ENCODE measurements at places on chromosomes 12 and 14. TPM values are rescaled to one million over a fixed set of nuclear protein-coding genes. Genes with fewer than 3 reads are reported as not detected.

TAS2R13 gene
- 0.63 TPM for total RNA-seq

FGF23 gene
- 0.08 TPM for total RNA-seq

CHFR gene
- total RNA-seq: 13.6 TPM

APOF gene
- not detected for total RNA-seq

STON2 gene
- total RNA-seq: 8.6 TPM

KANSL2 gene
- 38.4 TPM for total RNA-seq

VEZT gene
- 69.8 TPM for total RNA-seq

DNA sequence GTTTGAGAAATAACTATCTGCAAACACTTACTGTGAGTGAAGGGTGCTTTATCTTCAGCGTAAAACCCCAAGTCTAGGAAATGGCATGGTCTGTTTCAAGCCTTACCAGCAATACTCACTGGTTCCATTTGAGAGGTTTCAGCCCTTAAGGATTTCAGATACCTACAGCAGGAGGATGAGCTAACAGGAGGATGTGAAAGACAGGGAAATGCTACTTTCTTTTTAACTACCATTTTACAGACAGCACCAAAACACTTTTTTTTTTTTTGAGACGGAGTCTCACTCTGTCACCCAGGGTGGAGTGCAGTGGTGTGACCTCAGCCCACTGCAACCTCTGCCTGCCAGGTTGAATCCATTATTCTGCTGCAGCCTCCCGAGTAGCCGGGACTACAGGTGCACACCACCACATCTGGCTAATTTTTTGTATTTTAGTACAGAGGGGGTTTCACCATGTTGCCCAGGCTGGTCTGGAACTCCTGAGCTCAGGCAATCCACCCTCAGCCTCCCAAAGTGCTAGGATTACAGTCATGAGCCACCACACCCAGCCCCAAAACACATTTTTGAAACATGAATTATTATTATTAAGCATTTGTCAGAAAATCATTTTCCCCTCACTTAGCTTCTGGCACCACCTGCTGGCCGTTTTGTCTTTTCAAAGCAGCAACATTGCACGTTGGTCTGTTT is 4.6 kb downstream of the MTRFR start:
- no peaks in the 10 kb centered on the region for H3K36me3 ChIP-seq
- H3K27ac ChIP-seq: no peak overlapping the region
- DNase-seq: peak; percentile 66
- no peaks in the 10 kb centered on the region for H3K4me1 ChIP-seq

DNA sequence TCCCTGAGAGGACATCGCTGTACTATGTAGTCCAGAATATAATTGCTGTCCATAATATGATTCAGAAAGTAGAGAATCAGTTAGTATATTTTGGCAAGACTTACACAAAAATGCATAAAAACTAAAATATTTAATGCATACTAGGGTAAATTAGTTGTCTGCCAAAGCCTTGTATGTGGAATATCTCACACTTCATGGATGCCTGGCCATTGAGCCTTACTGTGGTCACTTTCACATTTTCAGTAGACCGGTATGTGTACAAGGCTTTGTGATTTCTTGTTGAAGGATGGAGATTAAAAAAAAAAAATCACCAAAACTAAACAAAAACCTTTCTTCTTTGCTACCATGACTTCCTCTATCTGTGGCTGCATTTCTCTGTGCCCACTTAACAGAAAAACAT is 197.3 kb upstream of the DDHD1 start:
- no peaks in the 10 kb centered on the region for H3K27me3 ChIP-seq
- no peak for DNase-seq
- H3K27ac ChIP-seq: no peak overlapping the region
- no peaks in the 10 kb centered on the region for H3K36me3 ChIP-seq
- H3K4me1 ChIP-seq: peaks cover 5% of the 10 kb centered on the region
- no peak overlapping the region for H3K4me3 ChIP-seq

DNA sequence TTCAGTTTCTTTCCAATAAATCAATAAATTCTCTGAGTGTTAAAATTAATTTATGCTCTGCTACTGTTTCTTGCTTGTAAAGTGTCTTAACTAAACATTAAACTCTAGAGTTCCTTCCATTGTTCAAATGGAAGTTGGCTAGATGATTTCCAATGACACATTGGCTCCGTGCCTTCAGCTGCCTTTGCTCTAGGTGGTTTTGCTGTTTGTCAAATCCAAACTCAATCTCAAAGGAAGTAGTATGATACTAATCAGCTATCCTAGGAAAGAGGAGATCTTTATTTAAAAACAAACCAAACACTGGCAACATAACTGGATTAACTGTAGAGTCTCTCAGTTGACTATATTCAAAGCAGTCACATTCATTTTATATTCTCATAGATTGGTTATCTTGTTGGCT is 356.4 kb downstream of the FOXG1 start:
- H3K27me3 ChIP-seq: no peaks in the 10 kb centered on the region
- H3K27ac ChIP-seq: no peak overlapping the region
- no peaks in the 10 kb centered on the region for H3K36me3 ChIP-seq
- no peak overlapping the region for H3K4me3 ChIP-seq
- H3K4me1 ChIP-seq: no peaks in the 10 kb centered on the region

DNA sequence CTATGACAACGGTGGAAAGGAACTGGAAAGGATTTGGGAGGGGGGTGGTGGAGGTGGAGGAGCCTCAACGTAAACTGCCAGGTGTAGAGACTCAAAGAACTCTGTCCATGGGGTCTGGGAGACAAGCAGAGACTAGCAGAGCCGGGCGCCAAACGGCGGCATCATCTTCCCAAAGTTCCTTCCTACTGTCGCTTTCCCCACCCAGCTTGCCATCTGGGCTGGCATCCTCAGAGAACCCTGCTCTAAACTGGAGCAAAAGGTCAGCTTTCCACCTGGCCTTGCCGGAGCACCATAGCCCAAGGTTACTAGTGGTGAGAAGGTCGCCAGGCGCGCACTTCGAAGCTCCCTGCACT is 4.0 kb upstream of the IRF2BPL start:
- peak overlapping the region; percentile 5 for H3K4me3 ChIP-seq
- H3K27me3 ChIP-seq: no peaks in the 10 kb centered on the region
- H3K4me1 ChIP-seq: no peaks in the 10 kb centered on the region
- H3K27ac ChIP-seq: peak overlapping the region; percentile 99

DNA sequence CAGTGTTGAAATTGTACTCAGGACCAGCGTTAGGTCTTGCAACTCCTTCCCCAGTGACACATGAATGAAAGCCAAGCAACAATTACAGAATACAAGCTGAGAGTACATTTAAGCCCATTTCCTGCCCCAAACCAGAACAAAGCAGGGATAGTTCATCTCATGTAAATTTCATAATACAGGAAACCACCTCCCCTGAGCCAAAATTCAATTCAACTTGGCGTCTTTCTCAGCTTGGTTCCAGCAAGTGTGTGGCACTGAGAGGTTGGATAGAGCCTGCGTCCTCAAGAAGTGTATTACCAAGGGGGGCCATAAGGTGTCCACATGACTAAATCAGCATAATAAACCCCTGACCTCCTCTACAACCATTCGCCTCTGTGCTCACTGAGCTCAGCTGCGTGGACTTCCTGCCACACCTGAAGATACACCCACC is 278.9 kb upstream of the CRY1 start:
- H3K36me3 ChIP-seq: no peaks in the 10 kb centered on the region
- no peak overlapping the region for H3K27ac ChIP-seq
- no peak for DNase-seq
- H3K4me1 ChIP-seq: no peaks in the 10 kb centered on the region

DNA sequence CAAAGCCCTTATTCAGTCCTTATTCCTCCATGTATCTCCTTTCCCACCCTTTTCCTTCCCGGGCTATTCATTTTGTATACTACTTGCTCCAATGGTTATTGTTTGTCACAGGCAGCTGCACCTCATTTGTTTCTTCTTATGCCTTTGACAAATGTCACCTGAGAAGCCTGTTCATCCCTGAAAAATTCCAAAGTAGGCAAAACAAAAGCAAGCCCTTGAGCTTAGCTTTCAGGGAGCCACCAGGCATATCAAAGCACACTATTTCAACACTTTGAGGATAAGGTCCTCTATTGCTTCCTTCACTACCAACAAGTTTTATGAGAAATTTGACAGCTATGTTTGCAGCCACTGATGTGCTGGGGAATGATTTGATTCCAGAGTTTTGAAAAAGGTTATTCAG is 738.7 kb upstream of the LMO3 start:
- H3K27ac ChIP-seq: no peak overlapping the region
- no peak for DNase-seq
- H3K27me3 ChIP-seq: no peaks in the 10 kb centered on the region
- no peak overlapping the region for H3K4me3 ChIP-seq

GRCh38 chr12:49037111-49037946 is 18.8 kb upstream of the PRKAG1 start:
- no peak for DNase-seq
- peaks cover 93% of the 10 kb centered on the region for H3K36me3 ChIP-seq
- no peak overlapping the region for H3K4me3 ChIP-seq
- H3K4me1 ChIP-seq: no peaks in the 10 kb centered on the region

DNA sequence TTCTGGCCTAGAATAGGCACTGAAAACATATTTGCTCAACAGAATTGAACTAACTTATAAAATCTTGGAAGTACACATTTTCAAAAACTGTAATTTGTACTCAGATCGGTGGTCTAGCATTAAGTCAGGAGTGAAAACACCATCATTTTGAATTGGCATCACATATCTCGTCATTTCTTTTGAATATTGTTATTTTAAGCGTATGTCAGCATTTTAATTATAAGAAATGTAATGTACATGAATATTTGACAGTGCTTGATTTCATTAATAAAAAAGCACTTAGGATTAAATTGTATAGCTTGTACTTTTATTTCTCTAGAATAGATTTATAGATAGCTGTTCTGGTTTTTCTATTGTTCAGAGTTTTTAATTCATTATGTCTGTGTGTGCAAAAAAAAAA is 892.2 kb downstream of the BCL11B start:
- H3K36me3 ChIP-seq: no peaks in the 10 kb centered on the region
- DNase-seq: no peak
- H3K4me1 ChIP-seq: no peaks in the 10 kb centered on the region
- no peak overlapping the region for H3K27ac ChIP-seq
- H3K27me3 ChIP-seq: no peaks in the 10 kb centered on the region

GRCh38 chr14:20682127-20682434 is 2.3 kb upstream of the RNASE4 start:
- no peaks in the 10 kb centered on the region for H3K4me1 ChIP-seq
- H3K36me3 ChIP-seq: no peaks in the 10 kb centered on the region
- no peak for DNase-seq

GRCh38 chr12:58801986-58802385 is 118.3 kb downstream of the LRIG3 start:
- no peak overlapping the region for H3K4me3 ChIP-seq
- H3K4me1 ChIP-seq: no peaks in the 10 kb centered on the region
- no peak for DNase-seq
- no peaks in the 10 kb centered on the region for H3K27me3 ChIP-seq
- H3K27ac ChIP-seq: no peak overlapping the region

- H3K27me3 ChIP-seq: no peaks in the 10 kb centered on the region
- H3K36me3 ChIP-seq: no peaks in the 10 kb centered on the region
- H3K4me3 ChIP-seq: no peak overlapping the region
These were observed 247.8 kb downstream of the MSRB3 start for GRCh38 chr12:65526311-65526710.

DNA sequence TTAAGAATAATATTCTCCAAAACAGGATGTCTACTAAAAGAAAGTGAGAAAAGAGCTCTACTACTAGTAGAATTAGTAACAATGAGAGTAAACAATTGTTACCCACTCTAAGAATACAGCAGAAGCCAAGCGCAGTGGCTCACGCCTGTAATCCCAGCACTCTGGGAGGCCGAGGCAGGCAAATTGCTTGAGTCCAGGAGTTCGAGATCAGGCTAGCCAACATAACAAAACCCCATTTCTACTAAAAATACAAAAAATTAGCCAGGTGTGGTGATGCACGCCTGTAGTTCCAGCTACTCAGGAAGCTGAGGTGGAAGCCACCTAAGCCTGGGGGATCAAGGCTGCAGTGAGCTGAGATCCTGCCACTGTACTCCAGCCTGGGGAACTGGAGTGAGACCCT is 4.7 kb downstream of the DNAJC14 start:
- DNase-seq: no peak
- H3K36me3 ChIP-seq: peaks cover 37% of the 10 kb centered on the region
- no peaks in the 10 kb centered on the region for H3K4me1 ChIP-seq

- H3K27ac ChIP-seq: no peak overlapping the region
- H3K27me3 ChIP-seq: no peaks in the 10 kb centered on the region
- no peak for DNase-seq
- no peaks in the 10 kb centered on the region for H3K4me1 ChIP-seq
These were observed 21.6 kb downstream of the SOX5 start for GRCh38 chr12:23927907-23928306.

GRCh38 chr14:68557648-68558047 is 235.2 kb downstream of the ZFP36L1 start:
- H3K4me3 ChIP-seq: no peak overlapping the region
- H3K27me3 ChIP-seq: no peaks in the 10 kb centered on the region
- no peak overlapping the region for H3K27ac ChIP-seq
- no peaks in the 10 kb centered on the region for H3K4me1 ChIP-seq
- DNase-seq: no peak
- H3K36me3 ChIP-seq: no peaks in the 10 kb centered on the region

DNA sequence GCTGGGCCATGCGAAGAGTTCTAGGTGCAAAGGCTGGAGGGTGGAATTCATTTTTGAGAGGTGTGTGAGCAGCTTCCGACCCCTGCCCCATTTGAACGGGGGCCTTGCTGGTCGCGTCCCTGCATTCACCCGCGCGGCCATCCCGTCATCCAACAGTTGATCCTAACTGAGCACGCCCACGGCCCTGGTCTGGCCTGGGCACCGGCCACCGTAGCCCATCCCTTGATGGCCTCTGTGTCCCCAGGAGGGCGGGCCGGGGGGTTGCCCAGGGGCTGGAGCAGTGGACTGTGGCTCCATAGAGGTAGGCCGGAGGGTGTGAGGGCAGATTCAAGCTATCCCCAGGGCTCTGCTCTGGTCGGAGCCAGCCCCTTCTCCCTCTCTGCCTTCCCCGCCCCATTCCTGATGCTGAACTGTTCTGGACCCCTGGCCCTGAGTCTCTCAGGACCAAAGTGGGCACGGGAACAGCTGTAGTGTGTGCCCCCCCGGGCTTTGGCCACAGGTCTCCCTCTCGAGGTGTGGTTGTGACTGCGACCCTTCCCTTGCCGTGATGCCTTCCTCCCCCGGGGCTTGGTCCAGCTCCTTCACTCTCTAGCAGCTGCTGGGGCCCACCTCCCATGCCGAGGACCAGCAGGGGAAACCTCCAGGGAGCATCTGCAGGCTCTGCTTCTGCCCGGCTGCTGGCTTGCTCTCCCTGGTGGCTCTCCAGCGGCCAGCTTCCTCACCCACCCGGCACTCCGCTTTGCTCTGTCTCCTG is 9.1 kb downstream of the MEG3 start:
- no peaks in the 10 kb centered on the region for H3K27me3 ChIP-seq
- H3K27ac ChIP-seq: no peak overlapping the region
- no peaks in the 10 kb centered on the region for H3K4me1 ChIP-seq
- DNase-seq: no peak

All from right atrium auricular region (tissue), 2 donors.